ENCODE measurements at places on chromosomes 4 and X.

DNA sequence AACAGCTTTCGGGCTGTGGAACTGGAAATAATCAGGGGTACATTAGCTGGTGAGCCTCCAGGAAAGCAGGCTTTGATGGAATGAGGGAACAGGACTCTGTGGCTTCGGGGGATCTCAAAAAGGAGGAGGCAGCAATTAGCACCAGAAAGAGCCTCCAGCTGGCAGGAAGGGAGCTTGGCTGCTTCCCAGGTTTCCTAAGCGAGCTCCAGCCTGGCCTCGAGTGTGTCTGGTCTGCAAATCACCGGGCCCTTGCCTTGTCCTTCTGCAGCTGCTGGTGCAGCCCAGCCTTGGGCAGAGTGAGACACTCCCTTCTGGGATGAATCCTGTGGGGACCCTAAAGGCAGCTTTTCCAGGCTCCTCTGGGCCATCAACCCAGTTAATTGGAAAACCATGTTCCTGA is 10.7 kb upstream of the PDHA1 start:
- DNase-seq = no peak

DNA sequence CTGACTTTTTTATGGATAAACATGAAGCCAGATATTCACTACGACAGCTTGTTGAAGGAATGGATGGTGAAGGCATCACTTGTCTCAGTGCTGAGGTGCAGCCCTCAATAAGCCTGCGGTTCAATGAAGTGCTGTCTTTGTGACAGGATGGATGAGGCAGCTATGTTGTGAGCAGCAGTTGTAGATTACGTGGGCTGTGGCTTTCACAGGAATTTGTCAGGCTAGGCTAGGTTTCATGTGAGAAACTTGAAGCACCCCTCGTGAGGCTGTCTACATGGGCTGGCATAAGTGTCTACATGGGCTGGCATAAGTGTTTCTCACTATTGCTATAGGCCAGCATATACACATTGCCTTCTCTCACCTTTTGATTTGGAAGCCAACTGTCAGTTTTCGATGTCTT is 1050.0 kb downstream of the ADGRL3 start:
- DNase-seq = no peak

GRCh38 chr4:55458611-55459010 is 62.9 kb downstream of the TMEM165 start:
- DNase-seq = no peak

DNA sequence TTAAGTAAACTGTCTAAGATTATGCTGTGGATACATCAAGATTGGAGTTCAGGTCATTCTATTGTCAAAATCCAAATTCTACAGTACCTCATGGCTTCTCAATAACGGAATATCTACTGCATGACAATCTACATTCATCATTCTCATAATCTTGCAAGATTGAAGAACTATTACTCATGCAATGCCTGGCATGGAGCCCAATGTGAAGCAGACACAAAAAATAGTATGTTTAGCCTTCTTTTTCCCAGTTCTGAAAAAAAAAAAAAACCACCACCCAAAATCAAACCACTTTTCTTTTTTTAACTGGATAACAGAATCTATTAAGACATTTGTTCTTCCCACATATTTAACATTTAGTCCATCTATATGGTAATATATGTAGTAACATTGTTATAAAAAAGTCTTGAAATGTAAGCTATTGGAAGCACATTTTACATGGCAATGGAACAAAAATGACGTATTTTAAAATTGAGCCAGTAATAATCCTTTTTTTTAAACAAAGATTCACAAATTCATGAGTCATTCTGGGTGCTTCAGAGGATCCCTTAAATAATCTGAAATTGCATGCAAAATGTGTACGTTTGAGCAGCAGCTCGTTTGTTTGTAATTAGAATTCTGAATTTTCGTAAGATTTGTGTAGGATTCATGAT is 232.2 kb upstream of the FMR1 start:
- no peak for DNase-seq

DNA sequence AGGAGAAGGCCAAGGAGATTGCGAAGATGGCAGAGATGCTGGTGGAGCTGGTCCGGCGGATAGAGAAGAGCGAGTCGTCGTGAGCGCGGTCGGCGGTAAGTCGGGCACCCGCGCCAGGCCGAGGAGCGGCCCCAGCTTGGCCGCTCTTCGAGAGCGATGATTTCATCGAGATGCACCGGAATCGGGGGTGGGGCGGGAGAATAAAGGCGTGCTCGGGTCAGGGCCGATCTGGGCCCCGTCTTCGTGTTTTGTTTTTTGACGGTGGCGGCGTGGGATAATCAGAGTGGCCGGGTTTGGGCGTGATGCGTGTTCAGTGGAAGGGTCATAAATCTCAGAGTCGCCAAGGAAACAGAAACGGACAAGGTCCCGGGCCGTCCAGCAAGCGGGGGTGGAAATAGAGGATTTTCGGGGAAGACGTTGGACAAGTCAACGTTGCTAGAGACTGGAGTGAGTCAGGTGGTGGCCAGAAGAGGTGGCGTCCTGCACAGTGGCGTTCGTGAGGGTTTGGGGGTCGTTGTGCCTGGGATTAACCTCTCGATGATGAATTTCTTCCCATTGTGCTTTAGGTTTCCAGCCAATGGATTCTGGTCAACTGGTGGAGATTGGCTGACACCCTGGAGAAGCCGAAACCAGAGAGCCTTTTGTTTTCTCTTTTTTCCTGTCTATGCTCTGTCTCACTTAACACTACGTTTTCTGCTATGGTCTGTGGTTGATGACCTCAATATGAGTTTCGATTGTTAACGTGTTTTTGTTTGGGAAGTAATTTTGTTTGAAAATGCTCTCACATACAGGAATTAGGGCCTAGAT is 882 bp downstream of the MRFAP1 start:
- peak; percentile 55 for DNase-seq

- no peak for DNase-seq
Observed at GRCh38 chr4:47084795-47085194, 53.4 kb downstream of the GABRB1 start.

Measured in nephron progenitor cell (in vitro differentiated cells).